Activated CD4-positive, alpha-beta T cell treated with anti-CD3 and anti-CD28 coated beads, Interleukin-2, amount 50 U/mL, for 24 hours (primary cell): ENCODE measurements at places on chromosomes 4 and X.

GRCh38 chr4:88881227-88881569 is 175.8 kb downstream of the FAM13A start:
- no peak for DNase-seq

DNA sequence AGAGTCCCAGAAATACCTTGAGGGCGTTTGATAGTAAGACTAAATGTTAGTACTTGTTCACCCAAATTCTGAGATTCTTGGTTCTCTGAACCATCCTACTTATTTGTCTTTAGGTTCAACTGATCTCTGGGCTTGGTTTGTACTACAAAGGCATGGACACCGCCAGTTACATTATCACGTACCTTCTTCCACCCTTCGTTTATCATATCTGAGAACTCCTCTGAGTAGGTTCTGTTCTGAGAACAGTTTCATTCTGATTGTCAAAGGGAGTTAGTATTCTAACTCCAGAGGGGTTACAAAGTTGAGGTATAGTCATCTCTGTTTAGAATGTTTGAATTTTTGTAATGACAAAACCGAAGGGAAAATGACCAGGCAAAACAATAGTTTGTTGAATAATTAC is 19.3 kb downstream of the ZFX start:
- no peak for DNase-seq

DNA sequence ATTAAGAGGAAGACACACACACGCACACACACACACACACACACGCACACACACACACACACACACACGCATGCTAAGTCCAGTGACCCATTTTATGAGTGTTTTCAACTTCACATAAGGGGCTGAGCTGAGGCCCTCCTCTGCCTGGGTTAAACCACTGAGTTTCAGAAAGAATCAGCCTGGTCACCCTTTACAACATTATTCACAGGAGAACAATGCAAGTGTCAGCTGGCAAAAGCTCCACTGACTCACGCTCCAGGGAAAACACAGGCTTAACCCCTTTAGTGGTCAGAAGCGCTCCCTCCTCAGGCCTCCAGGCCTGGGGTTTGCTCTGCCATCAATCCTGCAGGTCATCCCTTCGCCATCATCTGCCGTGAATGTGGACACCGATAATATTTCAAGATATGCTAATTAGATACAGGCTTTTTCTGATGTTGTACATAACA is 46.9 kb downstream of the ACOX3 start:
- DNase-seq = no peak

- no peak for DNase-seq
These were observed 72.1 kb downstream of the KLHL34 start for GRCh38 chrX:21586001-21586400.
